ENCODE measurements at places on chromosomes 4 and X.

GRCh38 chrX:153635788-153636668 is 11.0 kb upstream of the DUSP9 start:
- DNase-seq, result peak; percentile 74

DNA sequence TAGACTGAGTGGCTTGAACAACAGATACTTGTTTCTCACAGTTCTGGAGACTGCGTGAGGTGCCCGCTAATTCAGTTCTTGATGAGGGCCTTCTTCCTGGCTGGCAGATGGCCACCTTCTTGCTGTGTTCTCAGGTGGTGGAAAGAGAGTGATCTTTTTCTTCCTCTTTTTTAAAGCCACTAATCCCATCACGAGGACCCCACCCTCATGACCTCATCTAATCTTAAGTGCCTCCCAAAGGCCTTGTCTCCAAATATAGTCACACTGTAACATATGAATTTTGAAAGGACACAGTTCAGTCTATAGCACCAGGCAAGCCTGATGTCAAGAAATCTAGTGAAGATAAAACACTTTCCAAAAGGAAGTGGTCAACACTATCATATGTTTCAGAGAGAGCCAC is 12.4 kb downstream of the VAMP7 start:
- no peak for DNase-seq

- DNase-seq, result no peak
These were observed 20.6 kb downstream of the CAMK2D start for GRCh38 chr4:113740857-113741379.

GRCh38 chr4:176271749-176272148 is 2.7 kb upstream of the ASB5 start:
- DNase-seq, result no peak

- DNase-seq, result no peak
These were observed 577.2 kb upstream of the HTR2C start for GRCh38 chrX:114006664-114007063.

DNA sequence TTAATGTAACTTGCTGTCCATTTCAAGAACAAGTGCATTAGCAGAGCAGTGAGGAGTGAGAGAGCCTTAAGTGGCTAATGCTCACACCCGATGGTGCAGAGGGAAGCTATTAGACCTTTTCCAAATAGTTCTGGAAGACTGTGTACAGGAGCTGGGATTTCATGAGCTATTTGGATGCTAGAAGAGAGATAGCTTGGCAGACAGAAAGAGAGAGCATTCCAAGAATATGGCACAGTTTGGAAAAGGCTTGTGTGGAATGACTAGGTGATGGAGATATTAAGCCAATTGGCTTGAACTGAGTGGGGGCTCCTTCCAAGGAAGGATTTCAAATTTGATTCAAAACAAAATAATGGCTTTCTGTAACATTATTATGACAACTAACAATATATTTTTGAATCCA is 1097.2 kb upstream of the TENM3 start:
- no peak for DNase-seq

DNA sequence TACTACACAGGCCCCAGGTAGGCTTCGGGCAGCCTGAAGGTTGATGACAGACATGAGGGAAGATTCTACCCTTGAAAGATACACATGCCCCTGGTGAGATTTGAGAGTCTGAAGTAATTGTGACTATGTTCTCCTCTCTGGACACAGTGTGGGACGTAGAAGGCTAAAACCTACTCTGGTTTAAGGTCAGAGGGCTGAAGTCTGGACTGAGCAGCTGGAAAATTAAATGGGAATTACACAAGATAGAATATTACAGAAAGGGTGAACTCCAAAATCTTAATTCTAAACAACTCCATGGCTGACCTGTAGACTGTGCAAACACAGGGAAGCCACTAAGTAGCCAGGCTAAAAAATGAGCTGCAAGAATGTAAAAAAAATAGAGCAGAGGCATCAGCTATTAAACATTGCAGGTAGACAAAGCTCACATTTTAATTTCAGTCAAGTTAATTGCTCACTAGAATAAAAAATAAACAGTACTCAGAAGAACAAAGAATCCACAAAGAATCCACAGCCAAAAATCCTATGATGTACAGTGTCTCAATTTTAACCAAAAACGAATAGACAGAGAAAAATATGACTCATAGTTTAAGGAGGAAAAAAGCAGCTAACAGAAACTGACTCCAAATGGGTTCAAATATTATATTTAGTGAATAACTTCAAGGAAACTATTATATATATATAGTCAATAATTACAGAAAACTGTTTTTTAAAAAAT is 170.4 kb downstream of the PCDH18 start:
- DNase-seq, result no peak

DNA sequence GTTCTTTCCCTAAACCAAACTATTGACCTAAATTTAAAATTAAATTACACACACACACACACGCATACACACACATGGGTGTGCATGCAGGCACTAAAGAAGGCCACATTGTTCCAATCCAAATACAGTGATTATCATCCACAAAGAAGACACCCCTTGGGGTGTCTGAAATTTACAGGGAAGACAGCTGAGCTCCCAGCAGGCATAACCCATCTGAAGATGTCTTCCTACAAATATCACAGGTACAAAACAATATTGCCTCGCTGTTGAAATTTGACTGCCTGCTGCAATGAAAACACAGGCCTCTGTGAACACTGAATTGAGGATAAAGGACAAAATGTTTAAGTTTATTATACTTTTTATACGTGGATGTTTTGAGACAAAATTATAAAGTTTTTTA is 50.2 kb upstream of the SLC7A11 start:
- DNase-seq, result no peak

GRCh38 chr4:2135083-2135482 is 76.0 kb downstream of the NAT8L start:
- no peak for DNase-seq

DNA sequence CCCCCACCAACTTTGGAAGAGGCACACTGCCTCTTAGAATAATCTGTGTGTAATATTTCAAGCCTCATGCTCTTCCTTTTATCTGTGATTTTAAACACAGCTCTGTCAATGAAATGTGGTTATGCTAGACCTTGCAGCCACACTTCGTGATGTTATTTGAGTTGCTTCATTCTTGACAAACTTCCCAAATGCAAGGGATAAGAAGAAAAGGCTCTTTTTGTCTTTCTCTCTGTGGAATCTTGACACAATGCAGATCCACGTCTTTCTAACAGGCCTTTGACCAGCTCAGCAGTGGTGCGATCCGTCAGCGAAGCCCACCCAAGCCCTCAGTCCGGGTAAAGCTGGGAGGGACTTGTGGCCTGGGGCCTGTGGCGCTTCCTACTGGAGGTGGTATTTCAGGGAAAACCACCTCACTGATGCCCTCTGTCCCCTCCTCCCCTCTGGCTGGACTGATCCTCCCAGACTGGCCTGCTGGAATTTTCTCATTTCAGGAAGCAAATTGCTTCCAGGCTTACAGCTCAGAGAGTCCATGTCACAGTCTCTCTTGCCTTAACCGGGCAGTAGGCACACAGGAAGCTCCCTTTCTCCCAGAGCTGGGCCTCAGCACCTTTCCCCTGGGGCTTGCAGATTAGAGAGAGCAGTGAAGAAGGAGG is 19.5 kb upstream of the CCKAR start:
- no peak for DNase-seq

DNA sequence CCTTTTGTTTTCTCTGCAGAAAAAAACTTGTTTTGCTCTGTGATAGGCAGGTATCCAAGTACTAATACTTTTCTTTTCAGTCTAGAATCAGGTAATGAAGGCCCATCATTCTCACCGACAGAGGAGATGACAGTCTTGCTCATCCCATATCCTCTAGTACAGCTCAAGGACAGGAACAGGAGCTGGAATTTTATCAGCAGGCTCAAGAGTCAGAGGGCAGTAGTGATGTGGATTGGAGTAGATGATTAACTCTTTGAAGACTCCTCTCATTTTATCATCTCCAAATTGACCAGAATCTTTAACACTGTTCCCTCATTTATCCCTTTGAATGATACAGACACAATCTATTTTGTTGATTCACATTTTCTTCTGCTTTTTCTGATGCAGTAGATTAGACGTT is 162.7 kb downstream of the FRAS1 start:
- DNase-seq, result no peak

DNA sequence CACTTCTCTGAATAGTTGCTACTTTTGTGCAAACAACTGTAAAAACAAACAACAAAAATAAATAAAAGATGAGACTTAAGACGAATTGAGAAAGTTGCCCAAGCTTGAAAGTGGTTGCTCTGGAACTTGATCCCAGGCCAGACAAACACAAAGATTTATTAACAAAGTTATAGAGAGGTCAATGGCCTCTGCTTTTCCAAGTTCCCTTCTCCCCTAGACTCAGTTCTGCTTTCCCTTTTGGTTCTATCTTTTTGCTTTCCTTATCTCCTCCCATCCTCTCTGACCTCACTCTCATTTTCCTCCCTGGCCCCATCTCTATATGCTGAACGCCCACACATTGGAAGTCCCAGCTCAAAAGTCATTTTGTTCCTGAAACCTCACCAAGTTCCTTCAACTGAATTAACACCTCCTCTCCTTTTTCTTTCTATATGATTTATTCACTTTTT is 82.7 kb downstream of the MXRA5 start:
- DNase-seq, result no peak

DNA sequence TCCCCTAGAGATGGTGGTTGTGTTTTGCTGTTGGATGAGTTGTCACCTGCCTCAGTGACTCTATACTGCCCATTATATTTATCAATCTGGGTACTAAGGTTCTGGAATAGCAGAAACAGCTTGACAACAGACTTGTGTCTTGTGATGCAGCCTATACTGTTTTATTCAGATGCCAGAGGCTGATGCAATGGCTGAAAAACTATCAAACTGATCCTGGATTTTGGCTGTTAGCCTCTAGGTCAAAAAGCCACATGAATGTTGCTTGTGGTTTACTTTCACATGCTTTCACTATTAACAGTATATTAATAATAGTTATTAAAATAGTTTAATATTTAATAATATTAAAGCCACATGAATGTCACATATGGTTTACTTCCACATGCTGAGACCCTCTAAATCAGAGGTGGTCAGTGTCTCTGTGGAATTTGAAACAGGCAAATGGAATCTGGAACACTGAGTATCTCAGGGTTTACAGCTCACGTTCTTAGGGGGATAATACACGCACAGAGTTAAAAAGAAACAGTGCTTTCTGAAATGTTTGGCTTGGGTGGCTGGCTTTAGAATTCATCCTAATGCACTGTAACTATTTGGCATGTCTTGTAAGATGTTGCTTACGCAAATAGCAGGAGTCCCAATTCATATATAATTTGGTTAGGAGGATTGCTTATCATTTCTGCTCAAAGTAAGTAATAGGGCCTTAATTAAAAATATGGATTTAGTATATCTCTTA is 82.5 kb upstream of the LCORL start:
- DNase-seq, result no peak

GRCh38 chr4:67687636-67688035 is 13.3 kb downstream of the UBA6 start:
- no peak for DNase-seq

DNA sequence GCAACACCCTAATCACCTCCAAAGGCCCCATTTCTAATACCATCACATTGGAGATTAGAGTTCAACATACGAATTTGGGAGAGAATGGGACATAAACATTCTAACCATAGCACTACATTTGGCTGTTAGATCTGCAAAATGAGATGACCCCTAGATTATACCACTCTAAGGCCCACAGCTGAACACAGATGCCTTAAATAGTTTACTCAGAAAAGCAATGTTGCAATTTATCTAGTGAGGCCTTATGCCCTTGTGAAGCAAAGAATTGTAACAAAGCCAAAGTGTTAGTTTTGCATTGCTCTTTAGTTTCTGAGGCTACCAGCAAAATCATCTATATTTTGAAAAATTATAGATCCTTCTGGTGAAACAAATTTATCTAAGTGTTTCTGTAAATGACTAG is 31.6 kb upstream of the ARHGEF6 start:
- DNase-seq, result no peak

- no peak for DNase-seq
These were observed 411.2 kb downstream of the SPOCK3 start for GRCh38 chr4:166823126-166823525.

DNA sequence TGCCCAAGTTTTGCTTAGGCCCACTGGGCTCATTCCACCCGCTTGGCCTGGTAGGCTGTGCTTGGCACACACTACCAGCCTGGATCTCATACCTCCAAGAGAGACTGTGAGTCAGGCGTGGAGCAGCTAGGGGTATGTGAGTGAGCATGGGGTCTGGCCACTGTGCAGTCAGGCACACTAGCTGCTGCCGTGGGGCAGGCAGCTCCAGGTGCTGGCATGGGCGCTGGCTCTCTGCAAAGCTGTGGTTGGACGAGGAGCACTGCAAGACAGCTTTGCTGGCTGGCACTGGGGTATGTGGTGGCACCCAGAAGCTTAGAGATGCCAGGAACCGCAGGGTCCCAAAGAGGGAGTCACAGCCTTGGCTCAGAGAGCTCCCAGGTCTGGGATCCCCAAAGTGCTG is 377.8 kb downstream of the KCTD8 start:
- DNase-seq, result no peak

- no peak for DNase-seq
These were observed 1400.4 kb upstream of the PCDH7 start for GRCh38 chr4:29319663-29320340.

DNA sequence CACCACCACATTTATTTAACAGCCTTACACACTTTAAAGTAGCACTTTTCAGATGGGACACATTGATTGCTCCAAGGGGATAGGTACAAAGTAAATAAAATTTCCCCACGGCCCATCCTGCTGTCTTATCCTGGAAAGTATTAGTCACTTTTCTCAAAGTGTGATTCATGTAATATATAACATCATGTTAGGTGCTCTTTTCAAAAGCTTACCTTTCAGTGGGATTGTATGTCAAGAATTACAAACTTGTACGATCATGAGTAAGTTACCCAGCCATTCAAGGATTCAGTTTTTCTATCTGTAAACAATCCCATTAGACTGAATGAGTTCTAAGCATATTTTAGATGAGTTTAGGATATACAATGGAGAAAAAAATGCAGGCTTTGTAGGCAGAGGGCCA is 876.6 kb upstream of the GRID2 start:
- DNase-seq, result no peak

DNA sequence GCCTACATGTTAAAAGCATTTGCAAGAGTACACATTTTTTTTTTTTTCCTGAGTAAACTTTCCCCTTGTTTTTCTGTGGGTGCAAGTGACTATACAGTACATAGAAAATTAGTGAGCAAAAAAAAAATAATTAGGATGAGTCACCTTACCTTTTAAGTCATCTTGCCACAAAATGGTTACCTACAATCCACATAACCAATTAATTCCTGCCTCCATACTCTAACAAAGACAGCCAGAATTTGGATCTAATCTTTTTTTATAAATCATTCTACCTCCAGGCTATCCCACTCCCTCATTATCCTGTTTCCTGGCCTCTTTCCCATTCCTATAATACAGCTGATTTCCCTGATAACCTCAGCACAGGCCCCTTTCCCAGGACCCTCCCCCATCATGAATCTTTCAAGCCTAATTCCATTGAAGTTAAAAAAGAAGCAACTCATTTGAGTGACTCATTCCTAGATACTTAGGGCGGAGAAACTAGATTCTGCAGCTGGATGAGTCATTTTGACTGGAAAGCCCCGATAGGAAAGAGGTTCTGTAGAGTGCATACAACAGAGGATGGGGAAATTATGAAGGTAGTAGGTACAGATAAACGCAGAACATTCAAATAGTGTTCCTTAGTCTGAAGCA is 128.2 kb downstream of the C4orf51 start:
- peak; percentile 19 for DNase-seq

GRCh38 chrX:2486476-2487133 is 14.2 kb downstream of the DHRSX start:
- no peak for DNase-seq

- no peak for DNase-seq
These were observed 53.5 kb downstream of the PLAC1 start for GRCh38 chrX:134604701-134605311.
